ENCODE measurements at places on chromosomes 12 and 14.

DNA sequence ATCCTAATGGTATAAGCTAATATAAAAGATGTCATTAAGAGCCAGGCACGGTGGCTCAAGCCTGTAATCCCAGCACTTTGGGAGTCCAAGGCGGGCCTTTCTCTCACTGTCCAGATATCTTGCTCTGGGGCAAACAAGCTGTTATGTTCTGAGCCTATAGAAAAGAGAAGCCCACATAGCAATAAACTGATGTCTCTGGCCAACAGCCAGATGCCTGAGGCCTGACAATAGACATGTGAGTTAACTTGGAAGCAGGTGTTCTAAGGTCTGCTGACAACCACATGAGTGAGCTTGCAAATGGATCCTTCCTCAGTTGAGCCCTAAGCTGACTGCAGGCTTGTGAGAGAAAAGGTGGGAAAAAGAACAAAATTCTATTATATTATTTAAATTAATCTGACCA, 25.0 kb downstream of the YAF2 start:
- DNase-seq, result no peak

DNA sequence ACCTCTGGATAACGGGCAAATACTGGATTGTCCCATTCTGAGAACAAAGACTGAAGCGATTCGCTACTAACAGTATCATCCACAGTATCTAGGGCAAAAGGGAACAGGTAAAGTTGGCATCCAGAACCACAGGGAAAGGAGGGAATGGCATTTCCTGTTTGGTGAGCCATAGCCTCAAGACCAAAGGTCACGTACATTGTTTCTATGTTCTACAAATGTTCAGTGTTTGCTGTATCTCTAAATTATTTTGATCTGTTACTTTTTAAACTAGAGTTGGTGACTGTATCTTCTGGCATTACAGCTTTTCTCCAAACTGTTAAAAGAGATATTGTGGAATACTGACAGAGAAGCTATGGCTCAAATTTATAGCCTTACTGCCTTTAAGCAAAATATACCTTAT, 9.7 kb downstream of the MLH3 start:
- no peak for DNase-seq

DNA sequence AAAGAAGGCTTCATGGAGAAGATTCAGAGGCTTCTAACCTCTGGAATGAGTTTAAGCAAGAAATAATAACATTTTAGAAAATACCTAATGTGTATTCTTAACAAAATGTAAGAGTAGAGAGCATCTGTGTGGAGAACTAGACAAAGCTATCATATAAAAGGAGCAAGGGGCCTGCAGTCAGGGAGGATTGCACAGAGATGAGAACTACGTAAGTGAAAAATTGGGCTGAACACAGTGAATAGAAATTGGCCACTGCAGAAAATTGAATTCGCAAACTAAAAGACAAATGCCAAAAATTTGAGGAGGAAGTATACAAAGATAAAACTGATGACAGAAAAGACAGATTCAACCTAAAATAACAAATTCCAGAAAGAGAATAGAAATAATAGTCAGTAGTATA, 92.8 kb downstream of the TGFB3 start:
- DNase-seq, result no peak

GRCh38 chr12:14958361-14959125, 2.9 kb downstream of the ARHGDIB start:
- no peak for DNase-seq

- DNase-seq, result no peak
Measured at GRCh38 chr12:93126069-93126474, 197.0 kb upstream of the EEA1 start.

- DNase-seq, result no peak
Measured at GRCh38 chr14:69059658-69060623, 80.8 kb upstream of the ACTN1 start.

DNA sequence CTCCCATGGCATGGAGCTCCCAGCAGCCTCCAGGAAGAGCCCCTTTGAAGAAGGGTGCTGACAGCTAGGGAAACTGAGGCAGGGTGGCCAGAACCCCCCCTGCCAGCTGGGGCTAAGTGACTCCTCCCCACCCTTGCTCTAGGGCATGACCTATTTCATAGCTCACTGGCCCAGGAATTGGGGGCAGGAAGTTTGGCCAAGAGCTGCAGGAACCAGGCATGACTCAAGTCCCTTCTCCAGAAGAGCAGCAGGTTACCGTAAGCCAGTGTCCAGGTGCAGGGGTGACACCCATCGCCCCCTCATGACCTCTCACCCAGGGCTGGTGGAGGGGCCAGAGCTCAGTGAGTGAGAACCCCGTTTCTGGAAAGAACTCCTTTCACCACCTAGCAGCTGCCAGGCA, 1.9 kb downstream of the RASAL1 start:
- no peak for DNase-seq

DNA sequence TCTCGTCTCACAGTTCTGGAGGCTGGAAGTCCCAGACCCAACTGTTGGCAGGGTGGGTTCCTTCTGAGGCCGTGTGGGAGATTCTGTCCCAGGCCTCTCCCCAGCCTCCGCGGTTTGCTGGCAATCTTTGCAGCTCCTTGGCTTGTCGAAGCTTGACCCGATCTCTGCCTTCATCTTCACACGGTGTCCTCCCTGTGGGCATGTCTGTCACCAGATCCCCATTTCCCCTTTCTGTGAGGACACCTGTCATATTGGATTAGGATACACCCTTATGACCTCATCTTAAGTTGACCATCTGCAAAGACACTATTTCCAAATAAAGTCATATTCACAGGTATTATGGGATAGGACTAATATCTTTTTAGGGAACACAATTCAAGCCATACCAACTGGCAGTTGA, 22.6 kb upstream of the LRP1-AS start:
- DNase-seq, result no peak

GRCh38 chr14:64834965-64835364, 44.7 kb downstream of the SPTB start:
- no peak for DNase-seq

GRCh38 chr14:32343926-32344430, 14.9 kb downstream of the AKAP6 start:
- DNase-seq, result no peak

GRCh38 chr14:58177125-58177524, 22.8 kb upstream of the ACTR10 start:
- DNase-seq, result no peak

DNA sequence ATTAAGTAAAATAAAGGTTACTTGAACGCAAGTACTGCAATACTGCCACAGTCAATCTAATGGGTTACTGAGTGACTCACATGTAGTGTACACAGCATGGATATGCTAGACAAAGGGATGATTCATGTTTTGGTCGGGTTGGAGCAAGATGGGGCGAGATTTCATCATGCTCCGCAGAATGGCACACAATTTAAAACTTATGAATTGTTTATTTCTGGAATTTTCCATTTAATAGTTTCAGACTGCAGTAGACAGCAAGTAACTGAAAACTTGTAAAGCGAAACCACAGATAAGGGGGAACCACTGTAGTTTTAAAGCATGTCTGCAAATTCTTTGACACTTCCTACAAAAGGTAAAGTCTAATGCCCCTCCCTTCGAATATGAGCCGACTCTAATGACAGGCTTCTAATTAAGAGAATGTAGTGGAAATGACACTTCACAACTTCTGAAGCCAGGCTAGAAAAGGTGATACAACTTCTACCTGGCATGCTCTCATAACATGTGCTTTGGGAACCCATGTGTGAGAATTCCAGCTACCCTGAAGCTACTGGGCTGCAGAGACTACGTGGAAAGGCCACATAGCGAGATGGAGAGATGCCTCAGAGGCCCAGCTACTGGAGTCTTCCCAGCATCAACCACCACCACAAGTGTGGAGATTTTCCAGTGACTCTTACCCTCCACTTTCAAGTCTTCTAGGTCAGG, 13.9 kb upstream of the TCP11L2 start:
- DNase-seq, result no peak

DNA sequence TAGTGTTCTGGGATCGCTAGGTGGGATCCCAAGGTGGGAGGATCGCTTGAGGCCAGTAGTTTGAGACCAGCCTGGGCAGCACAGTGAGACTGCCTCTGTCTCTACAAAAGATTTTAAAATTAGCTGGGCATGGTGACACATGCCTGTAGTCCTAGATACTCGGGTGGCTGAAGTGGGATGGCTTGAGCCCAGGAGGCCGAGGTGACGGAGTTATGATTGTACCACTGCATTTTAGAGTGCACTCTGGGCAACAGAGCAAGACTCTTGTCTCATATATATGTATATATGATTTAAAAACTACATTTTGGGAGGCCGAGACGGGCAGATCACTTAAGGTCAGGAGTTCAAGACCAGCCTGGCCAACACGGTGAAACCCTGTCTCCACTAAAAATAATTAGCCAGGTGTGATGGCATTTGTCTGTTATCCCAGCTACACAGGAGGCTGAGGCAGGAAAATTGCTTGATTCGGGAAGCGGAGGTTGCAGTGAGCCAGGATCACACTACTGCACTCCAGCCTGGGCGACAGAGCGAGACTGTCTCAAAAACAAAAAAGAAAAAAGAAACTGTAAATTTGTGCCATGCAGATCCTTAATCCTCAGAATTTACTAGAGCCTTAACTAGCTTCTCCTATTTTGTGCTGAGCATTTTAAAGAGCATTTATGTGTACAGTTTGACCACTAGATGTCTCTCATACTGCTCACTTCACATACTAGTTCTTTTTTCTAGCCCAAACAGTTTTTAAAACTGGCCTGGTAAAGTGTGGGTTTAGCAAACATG, 114.8 kb downstream of the MON2 start:
- no peak for DNase-seq

DNA sequence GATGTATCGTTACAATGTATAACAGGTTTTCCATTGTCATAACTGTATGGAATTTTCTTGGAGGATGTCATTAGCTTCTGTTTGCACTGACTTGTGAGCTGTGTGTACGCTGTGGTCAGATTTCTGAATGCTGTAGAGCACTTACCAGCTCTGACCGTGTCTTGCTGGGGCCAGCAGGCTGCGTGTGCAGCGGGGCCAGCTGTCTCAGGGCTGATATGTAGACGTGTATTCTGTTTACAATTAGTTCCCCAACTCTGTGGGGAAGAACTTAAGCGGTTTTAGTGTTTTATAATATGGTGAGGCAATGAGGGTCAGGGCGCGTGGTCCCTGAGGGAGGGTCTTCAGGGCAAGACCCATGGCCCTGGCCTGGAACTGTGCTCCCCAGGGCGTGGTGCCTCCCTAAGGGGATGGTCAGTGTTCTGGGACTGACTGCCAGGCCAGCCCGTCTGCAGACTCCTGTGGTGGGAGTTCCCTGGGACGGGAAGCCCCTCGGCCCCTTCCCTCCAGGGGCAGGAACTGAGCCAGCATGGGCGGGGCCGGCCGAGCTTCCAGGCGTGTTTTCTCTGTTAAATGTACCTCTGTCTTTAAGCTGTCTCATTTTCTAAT, 18.7 kb downstream of the XRCC3 start:
- no peak for DNase-seq

DNA sequence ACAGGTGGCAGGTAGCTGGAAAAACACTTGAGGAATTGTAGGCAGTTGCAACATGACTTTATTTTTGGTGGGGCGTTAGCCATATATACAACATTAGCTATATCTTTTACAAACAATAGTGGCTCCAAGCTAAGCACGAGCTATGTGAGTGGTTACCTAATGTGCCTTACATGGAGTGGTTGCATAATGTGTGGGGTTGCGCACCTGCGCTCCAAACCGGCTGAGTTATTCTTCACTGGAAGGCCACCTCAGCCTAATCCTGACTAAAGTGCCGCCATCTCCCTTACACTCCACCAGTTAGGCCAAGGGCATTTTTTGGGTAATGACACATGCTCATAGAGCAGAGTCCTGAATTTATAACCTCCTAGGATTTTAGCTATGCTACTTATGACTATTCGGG, 31.8 kb upstream of the G2E3 start:
- no peak for DNase-seq

DNA sequence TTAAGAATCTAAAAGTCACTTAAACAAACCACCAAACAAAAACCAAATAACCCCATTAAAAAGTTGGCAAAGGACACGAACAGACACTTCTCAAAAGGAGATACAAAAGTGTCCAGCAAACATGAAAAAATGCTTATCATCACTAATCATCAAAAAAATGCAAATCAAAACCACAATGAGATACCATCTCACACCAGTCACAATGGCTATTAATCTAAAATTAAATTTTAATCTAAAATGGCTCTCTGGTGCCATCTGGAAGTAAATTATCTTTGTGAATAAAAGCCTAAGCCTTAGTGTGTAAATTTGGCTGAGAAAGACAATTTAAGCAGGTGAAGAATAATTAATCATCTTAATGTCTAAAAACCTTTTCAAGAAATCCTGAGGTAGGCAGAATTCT, 204.5 kb upstream of the PPFIA2 start:
- DNase-seq, result no peak

DNA sequence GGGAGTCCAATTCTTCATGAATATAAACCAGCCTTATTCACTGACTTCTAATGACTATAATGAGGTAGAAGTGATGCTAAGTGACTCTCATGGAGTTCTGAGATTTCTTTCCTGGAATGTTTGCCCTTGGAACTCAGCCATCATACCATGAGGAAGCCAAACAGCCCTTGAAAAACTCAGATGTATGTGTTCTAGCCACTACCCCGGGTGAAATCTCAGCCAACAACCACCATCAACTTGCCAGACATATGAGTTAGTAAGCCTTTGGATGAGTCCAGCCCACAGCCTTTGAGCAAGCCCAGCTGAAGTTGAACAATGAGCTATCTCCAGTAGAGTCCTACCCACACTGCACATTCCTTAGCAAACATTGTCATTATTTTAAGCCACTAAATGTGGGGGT, 149.5 kb downstream of the SLC6A15 start:
- no peak for DNase-seq

GRCh38 chr14:76495983-76496382, 120.0 kb downstream of the ESRRB start:
- DNase-seq, result no peak

DNA sequence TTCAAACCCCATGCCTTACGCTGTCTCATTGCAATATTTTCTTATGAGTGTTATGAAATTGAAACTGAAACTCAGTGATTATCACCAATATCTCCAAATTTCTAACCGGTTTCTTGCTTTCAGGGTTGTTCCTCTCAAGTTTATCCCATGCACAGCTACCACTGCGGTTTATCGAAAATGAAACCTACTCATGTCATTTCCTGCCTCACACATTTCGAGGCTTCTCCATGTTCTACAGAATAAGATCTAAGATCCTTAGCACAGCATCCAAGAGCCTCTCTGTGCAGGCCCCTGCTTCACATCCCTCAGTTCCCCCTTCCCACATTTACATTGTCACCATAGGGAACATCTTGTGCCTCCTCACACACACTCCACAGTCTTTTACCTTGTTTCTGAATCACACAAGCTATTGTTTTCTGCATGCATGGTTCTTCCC, 45.5 kb upstream of the FAR2 start:
- no peak for DNase-seq

DNA sequence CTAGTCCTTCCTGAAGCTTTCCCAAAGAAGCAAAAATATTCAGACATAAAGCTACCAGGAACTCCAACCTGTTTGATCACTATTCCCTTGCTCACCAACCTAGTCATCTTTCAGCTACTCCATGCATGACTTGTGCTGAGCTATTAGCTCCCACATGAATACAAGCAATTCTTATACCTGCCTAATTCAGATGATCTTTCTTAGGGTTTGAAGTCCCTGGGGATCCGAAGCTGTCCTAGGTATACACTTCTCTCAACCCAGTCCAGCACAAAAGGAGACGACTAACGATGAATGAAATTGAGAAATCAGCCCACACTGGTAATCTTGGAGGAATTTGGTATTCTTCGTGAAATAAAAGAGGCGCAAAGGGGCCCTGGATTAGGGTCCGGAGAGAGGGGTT, 631 bp upstream of the PTGR2 start:
- no peak for DNase-seq

- DNase-seq, result no peak
Measured at GRCh38 chr12:115485503-115485902, 792.0 kb downstream of the MED13L start.

GRCh38 chr12:32027684-32028365, 68.6 kb downstream of the RESF1 start:
- no peak for DNase-seq

- DNase-seq, result no peak
Measured at GRCh38 chr12:106149096-106149784, 10.5 kb upstream of the NUAK1 start.
